ENCODE measurements at places on chromosomes 4 and X.

DNA sequence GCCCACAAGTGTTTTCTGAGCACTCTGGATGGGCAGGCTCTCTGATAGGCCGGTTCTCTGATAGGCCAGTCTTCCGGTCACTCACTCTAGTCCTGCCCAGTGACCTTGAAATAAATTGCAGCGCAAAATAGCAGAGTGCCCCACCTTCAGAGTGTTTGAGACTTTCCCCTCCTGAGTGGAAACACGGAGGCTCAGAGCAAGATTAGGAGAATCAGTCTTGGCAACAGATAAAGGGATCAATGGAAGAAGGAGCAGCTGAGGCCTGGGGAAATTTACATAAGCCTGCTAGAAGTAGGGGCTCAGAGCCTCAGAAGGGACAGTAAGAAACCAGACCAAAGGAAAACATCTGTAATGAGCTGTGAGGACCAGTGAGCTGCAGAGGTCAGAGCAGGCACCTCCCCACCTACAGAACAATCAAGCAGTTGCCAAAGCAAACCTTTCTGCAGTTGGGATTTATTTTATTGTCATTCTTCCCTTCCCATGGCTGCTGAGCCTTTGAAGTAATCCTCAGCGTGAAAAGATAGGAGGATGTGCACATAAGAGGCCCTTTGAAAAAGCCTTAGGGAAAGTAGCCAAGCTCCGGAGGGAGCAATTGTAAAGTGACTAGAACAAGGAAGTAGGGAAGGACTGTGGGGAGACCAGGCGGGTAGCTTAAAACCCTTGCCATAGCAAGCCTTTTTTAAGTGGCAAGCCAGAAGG lies 89.1 kb upstream of the TSPAN5 start:
- no peak for DNase-seq

DNA sequence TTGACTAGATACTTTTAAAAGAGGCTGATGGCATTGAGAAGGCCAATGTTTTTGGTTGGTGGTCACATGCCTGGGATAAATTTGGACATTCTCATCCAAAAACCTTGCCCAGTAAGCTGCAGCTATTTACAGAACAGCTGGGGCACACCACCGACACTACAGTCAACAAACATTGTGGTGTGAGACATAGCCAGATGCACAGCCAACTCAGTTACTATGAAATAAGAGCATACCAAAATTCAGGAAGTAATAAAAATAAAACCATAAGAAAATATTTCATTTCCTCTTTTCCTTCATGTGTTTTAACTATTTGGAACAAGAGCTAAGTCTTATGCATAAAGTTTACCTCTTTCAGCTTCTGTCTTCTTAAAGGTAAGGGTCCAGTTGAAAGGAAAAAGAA lies 8.8 kb downstream of the PPM1K start:
- no peak for DNase-seq

DNA sequence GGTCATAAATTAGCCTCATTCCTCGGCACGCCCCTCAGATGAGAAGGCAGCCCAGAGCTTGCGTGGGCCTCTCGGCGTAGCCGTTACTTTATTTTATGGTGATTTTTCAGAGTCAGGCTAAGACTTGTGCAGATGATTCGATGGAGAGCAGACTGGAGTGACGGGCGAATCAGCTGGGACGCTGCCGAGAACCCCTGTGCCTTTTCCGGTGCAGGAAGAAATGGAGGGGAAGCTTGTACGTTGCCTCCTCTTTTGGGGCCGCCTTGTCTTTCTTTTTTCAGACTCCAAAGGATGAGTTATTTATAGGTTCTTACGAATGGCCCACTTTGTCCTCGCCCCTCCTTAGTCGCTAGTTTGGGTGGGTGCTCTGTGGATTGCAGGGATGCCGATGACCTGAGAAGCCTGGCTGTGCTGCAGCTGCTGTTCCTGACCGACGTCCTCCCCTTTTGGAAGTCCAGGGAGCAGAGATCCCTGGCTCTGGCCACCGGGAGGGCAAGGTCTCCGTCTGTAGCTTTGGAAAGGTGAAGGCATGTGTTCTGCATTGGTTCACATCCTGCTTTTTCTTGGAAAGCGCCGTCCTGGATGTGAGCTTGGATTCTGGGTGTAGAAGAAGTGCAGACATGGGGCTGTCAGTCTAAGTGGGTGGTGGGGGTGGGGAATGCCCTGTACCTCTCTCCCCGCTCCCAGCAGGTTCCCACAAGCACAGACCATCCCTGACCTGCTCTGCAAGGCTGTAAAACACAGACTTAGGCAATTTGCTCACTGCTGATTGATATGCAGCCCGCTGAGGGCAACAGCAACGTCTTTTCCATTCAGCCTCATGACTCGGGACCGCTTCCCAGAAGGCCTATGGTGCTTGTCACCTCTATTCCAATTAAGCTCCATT lies 9.3 kb downstream of the SORCS2 start:
- no peak for DNase-seq

DNA sequence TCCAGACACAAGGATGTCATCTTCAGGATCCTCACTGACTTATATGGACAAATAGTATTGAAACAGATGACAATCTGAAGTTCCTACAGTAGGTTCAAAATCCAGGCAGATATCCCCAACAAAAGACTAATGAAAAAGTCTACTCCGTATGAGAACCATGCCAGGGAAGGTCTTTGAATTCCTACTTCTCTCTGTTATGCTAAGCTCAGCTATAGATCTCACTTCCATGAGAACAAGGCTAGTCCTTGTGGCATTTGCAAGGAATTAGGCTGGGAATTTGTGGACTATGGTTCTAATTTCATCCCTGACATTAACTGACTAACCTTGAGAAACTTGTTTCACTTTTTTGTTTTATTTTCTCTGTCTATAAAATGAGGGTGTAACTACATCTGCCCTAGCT lies 229.8 kb downstream of the IL1RAPL2 start:
- DNase-seq = no peak

- DNase-seq = no peak
Measured at GRCh38 chr4:73674451-73674919, 54.2 kb upstream of the RASSF6 start.

DNA sequence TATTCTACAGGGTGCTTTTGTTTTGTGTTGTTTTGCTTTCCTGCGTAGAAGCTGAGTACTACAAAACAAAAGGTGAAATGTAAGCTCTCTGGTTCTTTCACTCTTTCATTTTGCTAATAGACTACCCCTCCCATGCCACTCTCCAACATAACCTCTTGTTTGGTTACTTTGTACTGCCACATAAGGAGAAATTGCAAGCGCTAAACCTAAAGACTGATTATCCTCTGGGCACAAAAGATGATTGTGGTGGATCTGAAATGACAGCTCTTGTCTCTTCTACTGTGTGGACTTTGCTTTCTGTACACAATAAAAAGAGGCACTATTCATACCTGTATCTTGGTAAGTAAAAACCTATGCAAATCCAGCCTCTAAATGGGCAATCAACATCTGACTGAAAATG lies 5.3 kb downstream of the MBNL3 start:
- DNase-seq = no peak

Data from DMS79 (cell line).